ENCODE measurements at places on chromosomes 6 and 20.

- no peak for DNase-seq
Measured at GRCh38 chr6:83505356-83505755, 7.0 kb upstream of the PRSS35 start.

DNA sequence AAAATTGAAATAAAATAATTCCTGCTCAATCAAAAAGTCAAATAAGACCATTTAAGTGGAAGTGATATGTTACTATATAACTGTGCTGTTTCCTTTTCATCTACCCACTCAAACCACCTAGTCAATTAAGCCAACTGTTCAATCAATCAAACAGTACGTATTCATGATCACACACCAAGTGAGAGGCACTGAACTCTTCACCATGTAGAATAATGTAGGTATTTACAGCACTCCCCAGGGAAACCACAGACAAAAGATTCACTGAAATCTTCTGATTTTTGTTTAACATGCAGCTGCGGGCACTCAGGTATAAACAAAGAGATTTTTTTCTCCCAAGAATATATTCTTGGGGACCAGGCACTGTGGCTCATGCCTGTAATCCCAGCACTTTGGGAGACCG, 21.3 kb upstream of the OPRM1 start:
- DNase-seq, result no peak

GRCh38 chr6:153489479-153489878, 358.4 kb upstream of the RGS17 start:
- DNase-seq, result no peak

DNA sequence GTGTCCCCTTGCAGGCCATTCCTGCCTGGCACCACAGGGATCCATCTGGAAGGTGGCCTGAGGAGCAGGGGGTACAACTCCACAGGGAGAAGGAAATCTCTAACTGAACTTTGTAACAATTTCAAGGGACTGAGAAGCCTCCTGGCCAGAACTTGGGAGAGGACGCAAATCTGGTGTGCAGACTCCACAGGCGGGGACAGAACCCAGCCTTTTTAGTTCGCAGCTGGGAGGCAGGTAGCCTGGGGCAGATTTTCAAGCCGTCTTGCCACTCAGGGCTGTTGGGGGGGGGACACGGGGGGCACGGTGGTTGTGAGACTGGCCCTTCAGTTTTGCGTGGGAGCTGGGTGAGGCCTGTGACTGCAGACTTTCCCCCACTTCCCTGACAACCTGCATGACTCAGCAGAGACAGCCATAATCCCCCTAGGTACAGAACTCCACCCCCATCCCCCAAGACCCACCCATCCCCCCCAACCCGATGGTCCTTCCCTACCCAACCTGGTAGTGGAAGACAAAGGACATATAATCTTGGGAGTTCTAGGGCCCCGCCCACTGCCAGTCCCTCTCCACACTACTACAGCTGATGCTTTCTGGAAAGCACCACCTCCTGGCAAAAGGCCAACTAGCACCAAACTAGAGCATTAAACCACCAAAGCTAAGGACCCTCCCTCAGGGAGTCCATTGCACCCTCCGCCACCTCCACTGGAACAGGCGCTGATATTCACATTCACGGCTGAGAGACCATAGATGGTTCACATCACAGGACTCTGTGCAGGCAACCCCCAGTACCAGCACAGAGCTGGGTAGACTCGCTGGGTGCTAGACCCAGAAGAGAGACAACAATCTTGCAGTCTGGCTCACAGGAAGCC, 3.0 kb upstream of the HUS1B start:
- no peak for DNase-seq

GRCh38 chr6:135117413-135117968, 62.9 kb upstream of the HBS1L start:
- no peak for DNase-seq

- no peak for DNase-seq
Measured at GRCh38 chr6:138622967-138623366, 123.7 kb upstream of the NHSL1 start.

GRCh38 chr6:6438286-6438685, 117.8 kb upstream of the F13A1 start:
- no peak for DNase-seq

- no peak for DNase-seq
Measured at GRCh38 chr6:30787954-30788353, 43.6 kb upstream of the IER3 start.

DNA sequence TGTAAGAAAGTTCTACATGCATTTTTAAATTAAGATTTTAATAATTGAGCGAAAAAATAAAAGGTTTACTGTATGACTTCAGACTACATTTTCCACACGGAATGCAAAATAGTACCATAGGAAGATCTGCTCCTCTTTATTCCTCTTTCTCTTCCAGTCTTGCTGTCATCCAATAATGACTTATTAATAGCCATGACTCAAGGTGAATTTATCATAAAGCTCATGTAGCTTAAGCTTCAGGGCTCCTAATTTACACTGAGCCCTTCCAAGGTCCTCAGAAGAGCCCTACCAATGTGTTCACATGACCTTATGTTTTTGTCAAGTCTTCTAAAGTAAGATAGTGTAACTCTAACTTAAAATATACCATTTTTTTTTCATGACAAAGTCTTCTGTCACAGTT, 510.1 kb downstream of the PHF3 start:
- DNase-seq, result no peak

DNA sequence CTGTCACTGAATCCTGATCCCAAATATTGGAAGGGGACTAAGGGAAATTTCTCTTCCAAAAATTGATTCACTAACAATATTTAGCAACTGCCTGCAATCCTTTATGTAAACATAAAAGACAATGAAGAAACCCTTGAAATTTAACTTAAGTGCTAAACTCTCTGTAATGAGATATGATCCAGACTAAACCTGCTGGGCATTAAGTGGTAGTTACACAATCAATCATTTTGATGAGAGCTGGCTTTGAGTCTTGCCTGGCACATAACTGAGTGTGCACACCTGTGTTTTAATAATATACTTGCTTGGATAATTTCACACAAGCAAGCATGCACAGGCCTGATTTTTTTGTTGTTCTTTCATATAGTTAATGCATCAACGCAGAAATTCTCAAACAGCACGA, 9.8 kb upstream of the ZFP64 start:
- no peak for DNase-seq

DNA sequence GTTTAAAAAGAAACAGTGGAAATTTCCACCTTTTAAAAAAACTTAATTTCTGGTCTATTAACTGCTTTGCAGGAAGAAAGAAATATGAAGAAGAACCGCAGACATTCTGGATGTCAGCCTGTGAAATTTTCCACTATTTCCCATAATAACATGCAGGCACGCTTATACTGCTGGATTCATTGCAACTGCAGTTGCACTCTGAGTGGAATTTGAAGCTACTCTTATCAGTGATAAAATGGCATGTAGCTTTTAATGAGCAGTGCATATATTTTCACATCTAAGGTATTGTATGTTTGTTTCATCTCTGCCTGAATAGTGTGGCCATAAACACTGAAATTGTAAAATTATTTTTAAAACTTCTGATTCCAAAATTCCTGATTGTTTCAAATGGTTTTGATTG, 28.2 kb downstream of the NCOA3 start:
- no peak for DNase-seq

GRCh38 chr20:48728042-48728825, 99.6 kb downstream of the PREX1 start:
- DNase-seq, result no peak

- DNase-seq, result no peak
Measured at GRCh38 chr6:154341336-154341735, 15.3 kb downstream of the IPCEF1 start.

GRCh38 chr6:6384520-6384919, 64.1 kb upstream of the F13A1 start:
- no peak for DNase-seq

GRCh38 chr6:157223021-157223430, 100.3 kb downstream of the TMEM242 start:
- no peak for DNase-seq

Data from GOT3 (cell line).